ENCODE measurements at places on chromosomes 2 and 18.

DNA sequence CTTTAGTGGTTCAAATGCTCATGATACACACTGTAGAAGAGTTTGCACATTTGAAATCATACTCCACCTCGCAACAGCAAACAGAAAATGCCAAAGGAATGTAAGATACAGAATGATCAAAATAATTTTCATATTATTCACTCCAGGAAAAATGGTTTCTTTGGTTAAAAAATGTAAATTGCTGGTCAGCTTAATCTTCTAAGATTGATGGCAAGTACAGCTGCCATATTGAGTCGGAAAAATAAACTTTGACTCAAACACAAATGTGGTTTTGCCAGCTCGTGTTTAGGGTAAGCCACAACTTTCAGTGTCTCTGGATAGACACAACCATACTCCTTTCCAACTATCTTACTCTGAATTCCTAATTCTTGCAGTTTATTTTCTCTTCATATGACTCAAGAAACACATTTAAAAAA lies 154.9 kb upstream of the SMIM21 start:
- no peak for DNase-seq

GRCh38 chr2:142582317-142582716 lies 295.1 kb upstream of the KYNU start:
- no peak for DNase-seq

GRCh38 chr2:224941960-224942359 lies 100.3 kb downstream of the DOCK10 start:
- DNase-seq, result no peak

DNA sequence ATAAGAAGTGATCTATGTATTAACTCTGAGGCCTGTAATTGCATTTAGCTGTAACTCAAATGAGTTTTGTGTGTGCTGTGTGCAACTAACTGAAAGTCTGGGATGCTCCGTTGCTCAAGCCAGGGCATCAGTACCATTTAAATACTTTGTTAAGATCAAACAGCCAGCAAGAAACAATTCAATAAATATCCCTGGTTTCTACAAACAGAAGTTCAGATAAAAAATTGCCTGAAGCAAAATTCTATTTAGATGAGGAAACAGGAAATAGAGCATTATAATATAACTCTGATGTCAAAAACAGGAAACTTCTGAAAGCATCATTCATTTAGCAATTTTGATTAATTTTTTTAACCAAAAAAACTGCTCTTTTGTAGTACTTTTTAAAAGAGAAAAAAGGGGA lies 18.9 kb upstream of the SLC38A11 start:
- DNase-seq, result no peak

DNA sequence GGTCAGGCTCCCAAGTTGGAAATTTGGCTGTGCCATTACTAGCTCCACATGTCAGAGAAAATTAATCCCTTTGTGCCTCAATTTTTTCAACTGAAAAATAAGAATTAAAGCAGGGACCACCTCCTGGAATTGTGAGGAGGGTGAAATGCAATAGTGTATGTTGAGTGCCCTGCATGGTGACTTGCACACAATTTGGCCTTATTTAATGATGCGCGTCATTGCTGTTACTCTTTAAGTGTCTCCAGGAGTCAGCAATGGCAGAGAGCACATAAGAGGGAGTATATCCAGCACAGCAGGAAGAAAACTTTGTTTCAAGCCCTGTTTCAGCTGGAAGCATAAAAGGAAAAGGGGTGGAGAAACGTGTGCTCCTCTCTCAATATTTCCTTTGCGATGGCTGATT lies 215.8 kb downstream of the ALK start:
- no peak for DNase-seq

DNA sequence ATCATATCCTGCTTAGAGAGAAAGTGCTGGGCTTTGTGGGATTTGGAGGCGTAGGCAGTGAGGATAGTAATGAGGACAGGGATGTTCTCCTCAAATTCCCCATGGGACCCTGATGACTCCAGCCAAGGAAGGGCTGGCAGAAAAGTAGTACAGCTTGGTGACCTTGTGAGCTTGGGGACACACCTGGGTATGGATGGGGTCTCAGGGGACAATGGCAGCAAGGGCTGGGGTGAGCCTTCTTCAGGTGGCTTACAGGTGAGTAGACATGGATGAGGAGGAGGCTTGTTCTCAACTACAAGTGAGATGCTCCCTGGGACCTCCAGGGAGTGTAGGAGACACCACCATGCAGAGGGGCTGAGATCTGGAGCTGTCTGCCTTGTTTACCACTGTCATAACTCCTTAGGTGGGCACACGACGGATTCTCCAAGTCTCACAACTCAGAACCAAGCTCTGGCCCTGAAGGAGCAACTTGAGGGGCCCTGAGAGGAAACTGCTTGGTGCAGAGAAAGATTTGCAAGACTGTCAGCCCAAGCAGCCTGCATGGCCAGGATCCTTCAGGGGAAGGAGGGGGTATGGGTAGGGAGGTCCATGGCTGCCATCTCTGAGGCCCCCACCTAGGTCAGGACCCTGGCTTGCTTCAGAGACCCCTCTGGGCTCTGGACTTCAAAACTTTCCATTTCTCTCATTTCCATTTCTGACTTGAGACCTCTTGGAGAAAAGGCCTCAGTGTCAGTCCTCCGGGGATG lies 262.8 kb downstream of the DYSF start:
- no peak for DNase-seq

GRCh38 chr2:20156836-20157192 lies 68.1 kb downstream of the SDC1 start:
- no peak for DNase-seq

- no peak for DNase-seq
Observed at GRCh38 chr2:37896319-37896718, 28.8 kb upstream of the RMDN2 start.

DNA sequence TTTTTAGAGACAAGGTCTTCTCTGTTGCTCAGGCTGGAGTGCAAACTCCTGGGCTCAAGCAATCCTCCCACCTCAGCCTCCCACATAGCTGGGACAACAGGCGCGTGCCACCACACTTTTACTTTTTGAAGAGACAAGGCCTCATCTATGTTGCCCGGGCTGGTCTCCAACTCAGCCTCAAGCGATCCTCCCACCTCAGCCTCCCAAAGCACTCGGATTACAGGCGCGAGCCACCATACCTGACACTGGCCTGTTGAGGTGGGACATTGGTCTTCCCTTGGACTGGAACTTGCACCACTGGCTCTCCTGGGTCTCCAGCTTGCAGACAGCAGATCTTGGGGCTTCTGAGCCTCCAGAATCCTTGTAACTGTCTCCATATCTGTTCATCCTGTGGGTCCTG lies 75.6 kb downstream of the NDUFA10 start:
- no peak for DNase-seq
